ENCODE measurements at places on chromosomes 7 and 10.
A peak's percentile ranks its signal among the peaks of the same experiment; 100 is the strongest.

GRCh38 chr7:131057794-131058070 is 269.9 kb upstream of the MKLN1 start:
- DNase-seq: peak; percentile 37

GRCh38 chr7:106425017-106425719 is 140.4 kb upstream of the NAMPT start:
- DNase-seq: peak; percentile 94

DNA sequence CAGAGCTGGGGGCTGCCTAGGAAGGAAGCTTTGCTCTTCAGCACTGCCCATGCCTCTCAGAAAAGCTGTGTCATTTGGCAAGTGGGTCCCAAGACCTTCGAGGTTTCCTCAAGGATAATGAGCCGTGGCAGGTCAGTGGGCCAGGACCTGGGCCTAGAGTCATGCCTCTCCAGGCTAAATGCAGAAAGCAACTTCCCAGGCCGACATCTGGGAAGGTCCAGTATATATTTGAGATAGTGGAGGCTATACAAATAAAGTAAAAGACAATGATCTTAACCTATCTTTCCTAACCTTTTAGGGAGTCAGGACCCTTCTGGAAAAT is 2.4 kb upstream of the HOXA10 start:
- DNase-seq: no peak

DNA sequence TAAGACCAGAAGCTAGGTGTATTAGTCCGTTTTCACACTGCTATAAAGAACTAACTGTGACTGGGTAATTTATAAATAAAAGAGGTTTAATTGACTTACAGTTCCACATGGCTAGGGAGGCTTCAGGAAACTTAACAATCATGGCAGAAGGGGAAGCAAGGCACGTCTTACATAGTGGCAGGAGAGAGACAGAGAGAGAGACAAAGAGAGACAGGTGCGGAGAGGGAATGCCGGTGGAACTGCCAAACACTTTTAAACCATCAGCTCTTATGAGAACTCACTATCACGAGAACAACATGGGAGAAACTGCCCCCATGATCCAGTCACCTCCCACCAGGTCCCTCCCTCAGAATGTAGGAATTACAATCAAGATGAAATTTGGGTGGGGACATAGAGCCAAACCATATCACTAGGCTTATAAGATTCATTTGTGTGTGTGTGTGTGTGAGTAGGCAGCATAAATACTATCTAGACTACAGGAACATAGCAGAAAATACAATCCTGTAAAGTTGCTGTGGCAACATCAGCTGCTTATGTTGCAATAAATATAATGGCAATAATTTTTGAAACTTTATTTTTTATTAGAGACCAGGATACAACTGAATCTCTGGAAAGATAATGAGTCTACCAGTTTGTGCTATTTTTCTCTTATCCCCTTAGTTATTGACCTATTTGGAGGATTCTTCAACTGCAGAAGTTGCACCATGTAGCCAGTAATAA is 77.1 kb downstream of the NRF1 start:
- no peak for DNase-seq

GRCh38 chr7:123748734-123749536 is at the start of gene WASL:
Gene WASL, minus strand, starts transcription at chr7:123749003. Its CDS starts 269 bp downstream, at chr7:123748734.
- DNase-seq: peak; percentile 89

DNA sequence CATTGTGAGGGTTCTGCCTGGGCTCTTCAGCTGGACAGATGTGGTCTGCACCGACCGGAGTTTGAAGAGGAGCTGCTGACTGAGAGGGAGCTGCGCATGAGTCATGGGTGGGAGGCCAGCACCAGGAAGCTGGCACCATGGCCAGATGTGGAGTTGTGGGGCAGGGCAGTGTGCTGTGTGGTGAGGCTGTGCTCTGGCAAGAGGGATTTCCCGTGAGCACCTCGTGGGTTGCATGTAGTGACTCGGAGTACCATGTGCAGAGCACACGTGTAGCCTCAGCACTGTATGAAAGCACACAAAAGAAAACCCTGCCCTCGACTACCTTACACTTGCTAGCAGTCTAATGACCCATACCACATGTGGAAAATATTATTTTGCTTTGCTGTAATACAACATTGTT is 103.4 kb downstream of the WNT2 start:
- no peak for DNase-seq

- DNase-seq: peak; percentile 79
Observed at GRCh38 chr7:150322114-150322832, 882 bp upstream of the LRRC61 start.

DNA sequence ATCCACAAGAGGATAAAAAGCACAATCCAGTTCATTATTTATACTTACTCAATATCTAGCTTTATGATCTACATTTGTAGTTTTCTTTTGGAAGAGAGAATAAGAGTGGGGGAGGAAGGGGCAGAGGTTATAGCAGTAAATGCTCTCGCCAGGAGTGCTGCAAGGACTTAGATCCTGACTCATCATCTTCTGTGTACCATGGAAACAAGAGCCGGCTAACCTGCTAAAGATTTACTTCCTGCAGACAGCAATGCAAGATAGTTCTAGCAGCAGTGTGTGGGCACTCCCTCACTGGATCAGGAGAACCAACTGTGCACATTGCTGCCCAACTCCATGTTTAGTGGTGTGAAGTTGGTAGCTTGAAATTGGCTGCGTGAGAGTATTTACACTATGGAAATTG is 47.7 kb upstream of the TRIL start:
- DNase-seq: no peak

GRCh38 chr7:155951554-155952158 is 139.4 kb upstream of the SHH start:
- DNase-seq: no peak

DNA sequence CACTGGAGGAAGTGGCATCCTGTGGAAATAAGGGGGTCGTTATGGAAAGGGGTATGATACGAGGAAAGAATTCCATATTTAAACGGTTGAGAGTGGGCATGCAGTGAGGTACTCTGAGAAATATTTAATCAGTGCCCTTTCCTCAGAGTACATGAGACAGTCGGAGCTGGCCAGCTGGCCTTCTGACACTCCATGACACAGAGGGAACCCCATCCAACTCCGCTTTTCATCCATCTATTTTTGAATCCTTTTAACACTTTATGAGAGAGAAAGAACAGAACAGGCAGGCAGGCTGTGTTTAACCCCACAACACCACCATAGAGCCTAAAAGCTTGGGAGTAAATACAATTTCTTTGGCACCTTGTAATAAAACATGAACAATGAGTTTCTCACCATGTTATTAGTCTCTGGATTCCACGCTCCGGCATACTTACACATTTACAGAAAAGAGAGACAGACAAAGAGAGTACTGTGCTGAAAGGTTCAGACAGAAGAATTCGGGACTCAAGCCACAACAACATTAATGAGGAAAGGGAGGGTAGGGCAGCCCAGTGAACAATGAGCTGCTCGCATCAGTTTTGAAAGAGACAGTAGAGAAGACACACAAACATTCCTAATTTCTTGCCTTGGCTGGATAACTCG is 124.2 kb upstream of the PDLIM1 start:
- DNase-seq: no peak

DNA sequence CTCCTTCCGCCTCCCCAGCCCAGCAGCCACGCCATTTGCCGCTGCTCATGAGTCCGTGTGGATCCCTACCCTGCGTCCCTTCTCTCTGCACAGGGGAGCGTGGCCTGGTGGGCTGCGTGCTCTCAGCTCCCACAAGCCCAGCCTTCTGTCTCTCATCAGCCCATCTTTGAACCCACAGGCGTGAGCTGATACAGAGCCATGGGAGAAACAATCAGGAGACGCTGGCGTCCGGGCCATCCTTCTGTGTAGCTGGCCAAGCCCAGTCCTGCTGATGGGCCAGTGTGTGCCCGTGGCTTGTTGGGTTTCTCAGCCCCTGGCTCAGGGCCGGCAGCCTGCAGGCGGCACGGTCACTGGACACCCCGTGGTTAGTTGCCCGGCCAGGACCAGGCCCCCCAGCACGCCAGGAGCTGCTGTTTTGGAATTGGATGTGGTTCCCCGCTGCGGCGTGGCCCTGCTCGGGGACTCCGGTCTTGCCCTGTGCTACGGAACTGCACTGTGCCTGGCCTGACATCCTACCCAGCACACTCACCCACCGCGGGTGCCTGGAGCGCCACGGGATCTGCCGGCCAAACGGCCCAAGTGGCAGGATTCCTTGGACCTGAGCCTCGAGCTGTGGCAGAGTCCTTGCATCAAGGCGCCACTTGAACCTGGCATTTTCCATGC is 88.9 kb downstream of the ELFN1 start:
- DNase-seq: no peak

GRCh38 chr7:102044641-102044983 is 227.2 kb downstream of the CUX1 start:
- no peak for DNase-seq

DNA sequence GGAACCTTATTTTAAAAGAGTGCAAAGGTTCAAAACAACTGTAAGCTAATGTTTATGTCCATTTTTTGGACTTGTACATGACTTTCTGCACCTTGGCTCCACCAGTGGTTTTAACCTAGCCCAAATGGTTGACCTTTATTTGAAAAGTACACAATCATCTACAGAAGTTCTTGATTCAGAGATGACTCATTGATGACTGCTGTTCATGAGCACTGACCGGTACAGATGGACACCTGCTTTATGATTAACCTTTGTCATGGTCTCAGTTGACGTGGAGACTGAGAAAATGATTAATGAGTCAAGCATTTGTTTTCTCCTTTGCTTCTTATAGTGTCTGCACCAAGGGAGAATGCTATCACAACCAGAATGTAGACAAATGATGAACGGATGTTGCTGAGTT is 55.7 kb upstream of the PTER start:
- DNase-seq: no peak
